ENCODE measurements at places on chromosomes 3 and 15.
A peak's percentile ranks its signal among the peaks of the same experiment; 100 is the strongest.

- DNase-seq, result no peak
Measured at GRCh38 chr15:43189296-43189695, 4.1 kb downstream of the CCNDBP1 start.

DNA sequence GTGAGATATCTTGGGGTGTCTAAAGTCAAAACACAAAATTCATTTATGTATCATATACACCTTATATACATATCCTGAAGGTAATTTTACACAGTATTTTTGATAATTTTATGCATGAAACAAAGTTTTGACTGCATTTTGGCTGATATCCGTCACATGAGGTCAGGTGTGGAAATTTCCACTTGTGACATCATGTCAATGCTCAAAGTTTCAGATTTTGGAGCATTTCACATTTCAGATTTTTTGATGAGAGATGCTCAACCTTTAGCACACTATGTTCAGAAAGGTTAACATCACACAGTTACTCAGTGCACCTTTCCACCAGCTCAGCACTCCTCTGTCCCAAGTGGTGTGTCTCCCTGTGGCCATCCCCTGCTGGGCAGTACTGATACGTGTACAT lies 37.7 kb upstream of the CPB1 start:
- DNase-seq, result no peak

- DNase-seq, result no peak
Measured at GRCh38 chr3:39095778-39096177, 11.6 kb downstream of the GORASP1 start.

GRCh38 chr3:74402821-74403220 lies 211.6 kb downstream of the CNTN3 start:
- no peak for DNase-seq

DNA sequence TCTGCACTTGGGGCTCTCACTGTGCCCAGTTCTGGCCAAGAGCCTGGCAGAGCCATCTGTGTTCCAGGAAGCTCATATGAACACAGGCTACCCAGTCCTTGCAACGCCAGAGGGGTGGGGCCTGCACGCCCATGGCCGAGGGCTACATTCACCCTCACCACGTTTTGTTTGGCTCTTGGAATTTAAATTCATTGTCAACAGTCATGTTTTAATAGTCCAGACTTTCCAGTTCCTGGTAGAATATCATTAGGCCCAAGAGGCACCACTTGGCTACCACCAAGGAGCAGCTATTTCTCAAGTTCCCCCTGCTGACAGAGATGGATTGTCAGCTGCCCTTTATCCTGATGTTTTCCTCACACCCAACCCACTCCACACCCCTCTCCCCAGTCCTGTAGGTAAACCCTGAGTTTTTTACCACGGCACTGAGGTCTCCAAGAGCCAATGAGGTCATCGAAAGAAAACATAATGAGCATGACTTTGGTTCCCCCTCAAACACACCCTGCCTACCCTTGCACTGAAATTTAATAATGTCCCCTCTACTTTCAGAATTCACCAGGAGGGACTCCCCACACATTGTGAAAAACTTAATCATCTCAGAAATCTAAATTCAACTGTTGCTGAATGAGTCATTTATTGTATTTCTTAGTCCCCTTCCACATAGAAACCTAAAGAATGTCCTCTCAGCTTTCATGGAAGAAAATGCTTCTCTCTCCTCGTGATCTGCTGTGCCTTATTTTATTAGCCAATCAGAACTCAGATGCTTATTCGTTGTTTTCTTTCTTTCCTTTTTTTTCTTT lies 125.1 kb downstream of the SHQ1 start:
- peak; percentile 93 for DNase-seq

GRCh38 chr3:55367384-55367783 lies 119.7 kb downstream of the WNT5A start:
- peak; percentile 38 for DNase-seq

DNA sequence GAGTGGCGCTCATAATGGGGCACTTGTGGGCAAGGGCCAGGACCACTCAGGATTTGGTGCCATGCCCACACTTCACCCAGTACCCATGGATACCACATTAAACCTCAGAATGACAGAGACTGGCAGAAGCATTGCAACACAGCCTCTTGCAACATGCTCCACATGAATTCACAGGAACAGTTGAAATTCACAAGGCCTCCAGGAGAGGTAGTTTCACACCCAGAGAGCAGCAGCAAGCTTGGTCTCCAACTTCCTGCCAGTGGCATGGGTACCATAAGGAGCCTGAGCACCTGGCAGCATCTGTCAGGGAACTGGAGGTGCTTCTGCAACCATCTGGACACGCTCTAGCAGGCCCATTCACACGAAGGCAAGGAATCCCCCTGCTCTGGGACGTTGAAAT lies 101.0 kb downstream of the OSBPL10 start:
- DNase-seq, result no peak

Data from PC-9 (cell line).